ENCODE measurements at places on chromosomes 5 and 9.

DNA sequence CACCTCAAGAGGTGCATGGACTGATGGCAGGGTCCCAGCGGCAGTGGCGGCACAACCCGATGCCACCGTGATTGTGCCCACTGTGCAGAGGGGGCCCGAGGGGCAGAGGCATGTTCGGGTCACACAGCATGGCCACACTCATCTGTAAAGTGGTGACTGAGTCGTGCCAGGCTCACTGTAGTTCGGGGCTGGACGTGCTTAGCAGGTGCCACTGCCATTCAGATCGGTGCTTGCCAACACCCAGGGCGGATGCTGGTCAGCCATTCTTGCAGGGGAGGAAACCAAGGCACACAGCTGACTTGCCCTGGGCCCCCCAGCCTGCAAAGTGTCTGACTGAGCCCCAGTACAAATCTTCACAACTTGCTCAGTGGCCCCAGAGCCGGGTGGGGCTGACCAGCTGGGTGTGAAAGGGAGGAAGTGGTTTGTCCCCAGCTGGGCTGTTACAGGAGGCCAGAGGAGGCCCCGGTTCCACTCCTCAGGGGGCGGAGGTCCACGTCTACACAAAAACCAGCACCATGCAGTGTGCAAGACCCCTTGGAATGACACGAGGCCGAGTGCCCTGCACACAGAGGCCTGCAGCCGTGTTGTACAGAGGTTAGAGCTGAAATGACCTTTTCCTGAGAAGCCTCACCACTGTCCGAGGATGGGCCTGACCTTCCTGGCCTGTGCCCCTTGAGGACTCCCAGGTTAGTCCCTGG is 17.9 kb downstream of the FGD3 start:
- no peak for DNase-seq

- no peak for DNase-seq
Measured at GRCh38 chr5:138775034-138775433, 21.8 kb downstream of the CTNNA1 start.

DNA sequence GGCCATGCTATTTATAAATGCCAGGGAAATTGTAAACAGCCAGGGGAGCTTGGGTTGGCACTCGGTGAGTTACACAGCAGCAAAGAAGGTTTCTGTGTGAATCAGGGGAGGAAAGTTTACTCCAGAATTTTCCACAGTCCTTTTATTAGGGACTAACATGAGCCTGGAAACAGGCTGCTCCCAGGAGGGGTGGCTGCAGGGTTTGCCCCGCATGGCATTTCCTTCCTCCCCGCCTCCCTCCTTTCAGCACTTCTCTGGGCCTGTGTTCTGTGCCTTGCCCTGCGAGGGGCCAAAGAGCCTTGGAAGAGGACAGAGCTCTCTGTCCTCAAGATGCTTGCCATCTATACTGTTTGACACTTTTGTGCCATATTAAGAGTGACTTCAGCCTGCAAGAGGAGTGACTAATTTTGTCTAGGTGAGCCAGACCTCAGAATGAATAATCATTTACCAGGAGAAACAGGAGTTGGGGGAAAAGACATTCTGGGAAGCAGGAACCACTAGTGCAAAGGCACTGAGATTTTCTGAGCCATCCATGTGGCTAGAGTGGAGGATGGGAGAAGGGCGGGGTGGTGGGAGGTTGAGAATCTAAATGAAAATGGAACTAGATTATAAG is 1.8 kb downstream of the GSN start:
- DNase-seq, result no peak

DNA sequence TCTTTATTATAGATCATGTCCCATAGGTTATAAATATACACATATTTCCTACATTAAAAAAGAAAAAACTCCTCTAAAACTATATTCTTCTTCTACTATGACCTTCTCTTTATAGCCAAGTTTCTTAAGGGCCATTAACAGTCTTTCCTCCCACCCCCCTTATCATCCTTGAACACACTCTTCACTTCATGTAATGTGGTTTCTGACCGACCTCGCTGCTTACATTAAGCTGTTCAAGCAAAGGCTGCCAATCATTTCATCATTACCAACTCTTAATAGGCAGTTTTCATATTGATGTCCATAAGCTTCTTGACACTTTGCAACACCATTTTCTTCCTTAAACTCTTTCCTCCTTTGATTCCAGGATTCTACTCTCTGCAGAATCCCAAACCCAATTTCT is 283.0 kb upstream of the PCSK5 start:
- DNase-seq, result no peak

GRCh38 chr5:8060235-8060952 is 191.4 kb downstream of the MTRR start:
- DNase-seq, result no peak

DNA sequence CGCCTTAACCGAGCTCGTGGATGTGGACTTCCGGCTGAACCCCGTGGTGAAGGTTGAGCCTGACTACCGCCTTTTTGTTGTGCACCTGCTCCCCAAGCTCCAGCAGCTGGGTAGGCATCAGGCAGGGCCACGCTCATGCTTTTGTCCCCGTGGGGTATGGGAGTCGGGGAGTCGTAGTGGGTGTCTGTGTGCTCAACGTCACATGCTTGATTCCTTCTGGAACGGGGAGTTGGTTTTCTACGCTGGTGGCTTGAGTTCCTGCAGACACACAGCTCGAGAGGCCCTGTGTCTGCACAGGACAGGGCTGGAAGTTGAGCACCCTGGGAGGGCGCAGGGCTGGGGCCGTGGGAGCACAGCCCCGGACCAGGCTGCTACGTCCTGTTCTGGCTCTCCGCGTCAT is 8.0 kb downstream of the CEP72 start:
- no peak for DNase-seq

GRCh38 chr9:114017741-114018715 is 60.1 kb downstream of the AMBP start:
- DNase-seq, result no peak

DNA sequence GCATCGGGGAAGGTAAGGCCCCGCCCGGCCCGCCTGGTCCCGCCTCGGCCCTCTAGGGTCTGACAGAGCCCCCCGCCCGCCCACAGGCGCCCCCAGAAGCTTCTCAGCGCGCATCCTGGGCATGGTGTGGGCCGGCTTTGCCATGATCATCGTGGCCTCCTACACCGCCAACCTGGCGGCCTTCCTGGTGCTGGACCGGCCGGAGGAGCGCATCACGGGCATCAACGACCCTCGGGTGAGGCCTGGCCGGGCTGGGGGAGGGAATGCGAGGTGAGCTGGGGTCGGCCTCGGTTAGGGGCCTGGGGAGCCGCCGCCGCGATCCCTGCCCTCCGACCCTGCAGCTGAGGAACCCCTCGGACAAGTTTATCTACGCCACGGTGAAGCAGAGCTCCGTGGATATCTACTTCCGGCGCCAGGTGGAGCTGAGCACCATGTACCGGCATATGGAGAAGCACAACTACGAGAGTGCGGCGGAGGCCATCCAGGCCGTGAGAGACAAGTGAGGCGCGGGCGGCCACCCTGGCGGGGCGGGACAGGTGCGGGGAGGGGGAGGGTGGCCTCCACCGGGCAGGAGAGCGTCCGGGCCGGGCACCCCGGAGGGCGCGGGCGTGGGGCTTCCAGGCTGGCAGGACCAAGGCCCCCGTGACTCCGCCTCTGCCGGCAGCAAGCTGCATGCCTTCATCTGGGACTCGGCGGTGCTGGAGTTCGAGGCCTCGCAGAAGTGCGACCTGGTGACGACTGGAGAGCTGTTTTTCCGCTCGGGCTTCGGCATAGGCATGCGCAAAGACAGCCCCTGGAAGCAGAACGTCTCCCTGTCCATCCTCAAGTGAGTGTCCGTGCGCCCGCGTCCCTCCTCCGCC is 7.1 kb downstream of the LRRC26 start:
- DNase-seq, result no peak

DNA sequence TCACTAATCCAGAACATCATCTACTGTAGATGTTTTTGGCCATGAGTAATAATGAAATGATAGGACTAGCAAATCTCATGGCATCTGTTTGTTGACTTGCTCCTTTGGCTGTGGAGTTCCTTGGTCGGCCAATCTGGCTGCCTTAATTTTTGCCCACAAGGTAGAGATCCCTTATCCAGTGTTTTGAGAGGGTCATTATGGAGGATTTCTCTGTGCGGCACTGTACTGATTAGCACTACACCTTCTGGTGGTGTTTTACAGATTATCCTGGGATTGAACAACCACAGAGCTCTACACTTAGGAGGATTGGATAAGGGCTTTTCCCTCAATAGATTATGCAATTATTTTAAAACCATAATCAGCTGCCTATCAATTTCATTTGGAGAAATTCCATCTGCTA is 3.2 kb upstream of the ENHO start:
- DNase-seq, result no peak

GRCh38 chr9:99485459-99485858 is 263.4 kb downstream of the SEC61B start:
- DNase-seq, result peak; percentile 67

DNA sequence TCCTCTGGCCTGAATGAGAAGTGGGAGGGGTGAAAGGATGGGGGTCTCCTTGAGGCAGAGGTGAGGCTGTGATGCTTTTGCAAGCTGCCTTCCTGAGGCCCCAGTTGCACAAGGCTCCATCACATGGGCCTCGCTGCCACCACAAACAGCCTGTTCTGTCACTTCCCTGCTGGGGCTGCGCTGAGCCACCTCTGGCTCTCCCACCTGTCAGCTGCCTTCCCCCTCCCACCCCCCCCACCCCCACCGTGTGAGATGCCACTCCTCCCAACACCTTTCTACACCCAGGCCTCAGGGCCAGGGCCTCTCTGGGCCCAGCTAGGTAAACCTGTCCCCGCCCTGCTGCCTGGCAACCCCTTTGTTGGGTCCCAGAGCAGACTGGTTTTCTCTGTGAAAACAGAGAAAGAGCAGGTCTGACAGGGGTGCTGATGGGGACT is 4.5 kb upstream of the PDLIM4 start:
- no peak for DNase-seq

Measured in fibroblast of skin of left biceps (primary cell).